ENCODE measurements at places on chromosomes 5 and 9.

DNA sequence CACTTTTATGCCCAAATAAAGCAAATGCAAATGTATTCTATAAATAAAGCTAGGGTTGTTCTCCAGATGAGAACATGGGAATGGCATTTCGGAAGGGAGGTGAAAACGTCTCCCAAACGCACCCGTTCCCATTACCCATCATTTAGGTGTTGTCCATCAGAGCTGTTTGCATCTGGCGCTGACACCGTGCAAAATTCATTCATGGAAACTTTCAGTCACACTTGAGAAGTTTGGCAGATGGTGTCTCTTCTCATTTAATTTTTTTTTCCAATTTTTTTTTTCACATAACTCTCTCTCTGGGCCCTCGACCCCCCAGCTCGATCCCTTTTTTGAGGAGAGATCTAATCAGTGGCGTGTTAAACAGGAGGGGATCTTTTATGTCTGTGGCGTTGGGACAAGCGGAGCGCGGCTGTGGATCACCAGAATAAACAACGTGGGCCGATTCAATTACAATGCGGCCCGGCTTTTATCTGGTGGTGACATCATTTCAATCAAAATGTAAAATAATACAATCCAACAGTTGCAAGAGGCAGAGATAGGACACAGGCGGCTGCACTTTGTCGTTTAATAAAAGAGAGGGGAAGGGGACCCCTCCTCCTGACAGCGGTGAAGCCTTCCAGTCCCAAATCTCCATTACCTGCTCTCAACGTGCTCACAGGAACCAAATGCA is 246.1 kb upstream of the IRX4 start:
- no peak for DNase-seq

DNA sequence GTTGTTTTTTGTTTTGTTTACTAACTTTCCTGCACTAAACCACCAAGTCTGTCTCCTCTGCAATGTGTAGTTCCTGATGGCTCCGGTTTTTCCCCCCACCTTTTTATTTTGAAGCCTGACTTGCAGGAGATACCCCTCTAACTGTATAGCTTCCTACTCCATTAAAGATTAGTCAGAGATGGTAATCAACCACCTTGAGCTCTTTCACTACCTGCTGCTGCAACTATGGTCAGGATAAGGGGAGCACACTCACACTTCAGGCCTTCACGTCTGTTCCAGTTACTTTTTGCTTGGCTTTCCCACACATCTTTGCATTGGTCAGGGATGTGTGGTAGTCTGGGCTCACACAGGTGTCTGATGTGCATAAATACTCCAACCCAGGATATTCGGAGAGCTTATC is 63.4 kb downstream of the NR6A1 start:
- no peak for DNase-seq

- no peak for DNase-seq
Measured at GRCh38 chr5:167592114-167592513, 699.3 kb upstream of the WWC1 start.

DNA sequence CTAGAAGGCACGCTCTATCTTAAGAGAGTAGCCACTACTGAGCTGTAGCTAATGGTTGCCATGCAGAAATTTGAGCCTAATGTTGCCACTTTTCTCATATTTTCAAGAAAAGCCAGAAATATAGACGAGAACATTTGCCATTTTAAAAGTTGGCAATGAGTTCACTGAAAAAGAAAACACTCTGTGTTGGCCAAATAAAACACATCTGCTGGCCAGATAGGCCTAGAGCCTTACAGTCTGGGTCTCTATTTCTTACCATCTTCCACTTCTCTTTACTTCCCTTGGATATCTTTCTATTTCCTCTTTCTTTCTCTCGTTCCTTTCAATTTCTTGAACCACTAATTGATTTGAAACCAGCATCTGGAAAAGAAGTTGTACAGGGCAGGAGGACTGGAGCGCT is 36.6 kb upstream of the VCAN start:
- no peak for DNase-seq

DNA sequence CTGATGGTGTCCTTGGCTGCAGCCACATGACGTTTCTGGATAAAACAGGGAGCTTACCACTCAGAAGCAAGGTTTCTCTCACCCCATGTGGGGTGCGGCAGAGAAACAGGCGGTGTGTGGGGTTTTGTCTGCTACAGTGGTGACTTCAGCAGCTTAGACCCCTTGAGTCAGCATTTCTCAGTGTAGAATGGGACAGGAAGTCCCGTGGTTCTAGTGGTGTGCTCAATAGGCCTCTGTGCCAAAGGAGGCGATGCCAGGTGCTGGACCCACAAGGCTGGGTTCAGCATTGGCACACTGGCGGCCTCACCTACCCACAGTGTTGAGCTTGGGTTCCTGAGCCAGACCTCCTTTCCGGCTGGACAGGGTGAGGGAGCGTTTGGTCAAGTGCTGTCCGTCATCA is 125.2 kb upstream of the SMIM23 start:
- no peak for DNase-seq
